ENCODE measurements at places on chromosomes 2 and 18.

DNA sequence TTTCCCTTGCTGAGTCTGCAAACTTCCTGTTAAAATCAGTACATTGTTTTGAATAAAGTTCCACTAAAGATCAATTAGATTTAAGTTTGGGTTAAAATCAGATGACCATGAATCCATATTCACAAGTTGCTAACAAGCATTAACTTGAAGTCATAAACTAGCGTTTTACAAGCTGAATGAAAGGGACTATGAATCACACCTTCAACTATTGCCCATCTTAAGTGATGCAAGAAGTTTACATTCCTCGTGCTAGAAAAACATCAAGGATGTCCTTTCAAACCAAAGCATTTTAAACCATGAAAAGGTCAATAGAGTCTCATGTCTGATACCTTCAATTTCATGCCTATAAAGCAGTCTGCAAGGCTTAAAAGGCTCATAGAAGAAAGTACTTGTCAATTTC, 257.2 kb upstream of the SYT4 start:
- DNase-seq, result no peak

DNA sequence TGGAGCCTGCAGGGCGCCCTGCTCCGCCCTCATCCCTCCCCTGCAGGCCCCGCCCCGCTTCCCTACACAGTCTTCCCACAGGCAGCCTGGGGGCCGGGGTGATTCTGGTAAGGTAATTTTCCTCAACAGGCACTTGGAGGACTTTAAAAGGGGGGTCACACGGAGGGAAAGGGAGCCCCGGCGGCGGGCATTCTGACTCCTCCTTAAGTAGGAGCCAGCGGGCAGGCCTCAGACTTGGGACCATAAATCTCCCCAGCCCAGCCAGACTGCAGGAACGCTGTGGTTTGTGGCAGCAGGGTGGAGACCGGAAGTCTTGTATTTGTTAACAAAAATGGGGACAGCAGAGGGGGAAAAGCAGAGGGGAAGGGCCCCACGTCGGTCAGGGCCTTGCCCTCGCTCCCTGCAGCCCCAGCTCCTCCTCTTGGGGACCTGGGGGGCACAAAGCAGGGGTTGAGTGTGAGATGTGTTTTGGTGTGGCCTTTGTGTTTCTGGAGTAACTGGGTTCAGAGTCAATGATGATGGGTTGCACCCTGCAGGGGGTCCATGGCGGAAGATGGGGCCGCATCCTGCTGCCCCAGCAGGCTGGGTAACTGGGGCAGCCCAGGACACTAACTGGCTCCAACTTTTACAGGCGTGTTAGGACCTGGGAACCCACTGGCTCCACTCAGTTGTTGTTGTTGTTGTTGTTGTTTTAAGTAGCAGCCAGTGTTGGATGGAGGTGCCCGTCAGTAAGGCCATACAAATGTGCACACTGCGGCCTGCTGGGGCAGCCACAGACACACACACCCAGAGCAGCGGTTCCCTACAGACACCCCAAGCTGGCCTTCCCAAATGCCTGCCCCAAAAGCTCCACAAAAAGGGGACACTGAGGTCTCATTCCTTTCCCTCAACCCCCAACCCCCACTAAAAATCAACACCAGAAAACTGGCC, 27.7 kb downstream of the SMAD7 start:
- no peak for DNase-seq

GRCh38 chr18:3683483-3683882, 233.5 kb downstream of the TGIF1 start:
- DNase-seq, result no peak

DNA sequence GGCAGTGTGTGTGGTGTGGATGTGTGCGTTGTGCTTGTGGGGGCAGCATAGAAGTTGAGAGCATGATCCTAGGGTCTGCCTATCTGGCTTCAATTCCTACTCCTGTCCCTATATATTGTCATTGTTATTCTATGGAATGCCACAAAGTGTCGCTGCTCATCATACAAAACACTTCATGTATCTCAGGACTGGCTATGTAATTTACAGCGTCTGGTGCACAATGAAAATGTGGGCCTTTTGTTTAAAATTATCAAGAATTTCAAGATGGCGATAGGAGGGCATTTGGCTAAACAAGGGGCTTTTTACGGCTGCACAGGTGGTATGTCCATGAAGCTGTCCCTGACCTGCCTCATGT, 3.4 kb downstream of the SERPINB2 start:
- DNase-seq, result peak; percentile 47

- DNase-seq, result no peak
Observed at GRCh38 chr2:42105330-42106256, 57.8 kb downstream of the PKDCC start.

DNA sequence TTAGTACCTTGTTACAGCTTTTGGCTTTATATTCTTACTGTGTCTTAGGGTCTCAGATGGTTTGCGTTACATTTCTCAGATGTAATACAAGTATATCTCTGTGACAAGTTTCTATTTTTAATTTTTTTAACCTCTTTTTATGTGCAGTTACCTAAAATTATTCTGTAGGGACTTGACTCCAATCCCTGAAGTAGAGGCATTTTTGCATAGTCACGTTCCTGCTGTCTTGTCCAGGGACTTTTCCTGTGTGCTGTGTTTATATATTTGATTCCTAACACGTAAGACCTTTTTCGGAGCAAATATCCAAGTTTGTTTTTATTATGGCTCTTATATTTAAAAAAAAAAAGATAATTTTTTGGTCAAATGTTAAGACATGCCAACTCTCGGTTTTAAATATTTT, 71.2 kb upstream of the CHMP1B start:
- DNase-seq, result no peak

- no peak for DNase-seq
Observed at GRCh38 chr2:31004257-31004656, 134.0 kb downstream of the GALNT14 start.

DNA sequence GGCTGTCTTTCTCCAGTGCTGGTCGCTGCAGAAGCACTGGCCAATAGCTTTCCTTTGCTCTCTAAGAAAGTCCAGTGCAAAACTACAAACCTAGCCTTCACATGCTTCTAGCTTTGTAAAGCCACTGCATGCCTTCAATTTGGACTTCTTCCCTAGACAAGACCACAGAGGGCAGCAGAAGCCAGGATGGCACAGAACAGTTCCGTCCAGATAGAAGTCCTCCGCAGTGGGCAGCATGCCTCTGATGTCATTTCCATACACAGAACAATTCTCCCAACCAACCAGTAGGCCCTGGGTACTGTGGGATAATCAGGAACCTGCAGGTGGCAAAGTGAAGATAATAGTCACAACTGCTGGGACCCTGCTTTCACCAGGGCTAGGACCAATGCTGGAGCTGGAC, 3.3 kb downstream of the ST6GAL2 start:
- DNase-seq, result no peak

DNA sequence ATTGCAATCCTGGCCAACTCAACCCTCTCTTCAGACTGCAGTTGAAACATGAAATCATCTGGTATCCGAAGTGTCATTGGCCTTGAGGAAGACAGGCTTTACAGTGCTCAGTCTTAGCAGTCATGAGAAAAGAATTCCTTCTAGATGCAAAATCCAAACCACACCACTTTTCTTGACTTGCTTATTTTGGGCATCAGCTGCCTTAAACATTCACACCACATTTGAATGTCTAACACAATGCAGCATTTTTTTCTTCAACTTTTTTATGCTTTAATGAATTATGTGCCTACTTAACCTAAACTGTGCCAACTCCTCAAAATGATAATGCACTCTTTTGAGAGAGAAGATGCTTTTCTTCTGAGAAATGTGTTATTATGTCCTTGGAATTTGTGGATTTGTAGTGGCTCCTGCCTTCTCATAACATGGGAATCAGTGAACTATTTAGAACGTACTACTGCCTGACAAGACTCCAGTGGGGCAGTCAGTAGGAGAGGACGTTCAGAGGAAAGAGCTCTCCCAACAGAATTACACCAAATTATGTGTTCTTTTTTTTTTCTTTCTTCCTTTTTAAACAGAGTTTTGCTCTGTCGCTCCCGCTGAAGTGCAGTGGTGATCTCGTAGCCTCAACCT, 3.2 kb upstream of the FAM98A start:
- no peak for DNase-seq

Measured in NCI-H1930 (cell line).